ENCODE measurements at places on chromosomes 4 and X.

DNA sequence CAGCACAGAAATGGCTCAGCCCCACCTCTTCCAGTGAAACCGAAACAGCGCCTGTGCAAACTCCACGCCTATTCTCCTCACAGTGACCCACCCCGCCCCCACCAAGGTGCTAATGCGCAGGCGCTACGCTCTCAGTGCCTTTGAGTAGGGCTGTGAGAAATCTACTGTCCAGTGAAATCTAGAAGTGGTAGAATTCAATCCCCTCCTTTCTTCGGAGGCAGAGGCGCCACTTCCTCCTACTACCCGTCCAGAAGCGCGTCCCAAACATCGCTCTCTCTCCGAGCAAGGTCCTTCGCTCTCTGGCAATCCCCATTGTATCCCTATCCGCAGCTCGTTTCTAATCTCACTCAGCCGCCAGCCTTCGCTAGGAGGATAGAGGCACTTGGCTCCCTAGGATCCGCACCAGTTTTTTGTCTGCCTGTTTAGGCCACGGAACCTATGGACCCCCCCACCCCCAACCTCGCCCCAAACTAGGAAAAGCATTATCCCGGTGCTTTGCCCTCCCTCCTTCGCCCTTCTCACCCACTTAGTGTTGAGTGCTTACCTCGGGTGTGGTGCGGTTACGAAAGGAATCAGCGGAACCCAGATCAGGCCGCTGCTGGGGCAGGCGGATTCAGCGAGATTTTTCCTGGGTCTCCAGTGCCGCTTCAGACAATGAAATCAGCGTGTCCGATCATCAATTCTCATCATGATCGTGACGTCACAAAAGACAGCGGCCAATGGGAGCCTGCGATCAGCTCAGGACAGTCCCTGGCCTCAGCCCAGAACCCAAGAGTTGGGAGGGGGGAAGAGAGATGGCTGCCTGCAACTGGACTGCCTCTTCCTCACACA lies at the start of gene HDX:
TSS of gene HDX (minus strand) at position 656 of the 831 bp plus-strand sequence. CDS start 27,056 bp downstream, outside the sequence.
- DNase-seq, result peak; percentile 90

GRCh38 chrX:24464836-24465531 lies at the start of gene PDK3:
TSS of gene PDK3 (plus strand) at chrX:24465286. CDS start at chrX:24465456, 170 bp downstream.
- peak; percentile 92 for DNase-seq

DNA sequence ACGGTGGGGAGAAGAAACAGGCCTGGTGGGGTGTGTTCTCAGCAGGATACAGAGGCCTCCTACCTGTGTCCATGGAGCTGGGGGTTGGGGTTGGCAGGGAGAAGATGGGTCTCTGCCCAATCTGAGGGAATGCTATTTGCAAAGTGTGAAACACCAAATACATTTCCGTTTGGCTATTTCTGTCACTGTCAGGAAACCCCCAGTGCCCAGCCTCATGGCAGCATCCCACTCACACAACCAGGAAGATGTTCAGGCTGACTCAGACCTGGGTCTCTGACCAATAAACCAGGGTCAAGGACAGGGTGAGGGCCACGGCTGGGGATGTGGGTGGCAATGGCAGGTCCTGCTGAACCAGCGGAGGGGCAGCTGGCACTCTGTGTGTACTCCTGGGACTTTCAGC lies 41.3 kb downstream of the BCOR start:
- peak; percentile 52 for DNase-seq

DNA sequence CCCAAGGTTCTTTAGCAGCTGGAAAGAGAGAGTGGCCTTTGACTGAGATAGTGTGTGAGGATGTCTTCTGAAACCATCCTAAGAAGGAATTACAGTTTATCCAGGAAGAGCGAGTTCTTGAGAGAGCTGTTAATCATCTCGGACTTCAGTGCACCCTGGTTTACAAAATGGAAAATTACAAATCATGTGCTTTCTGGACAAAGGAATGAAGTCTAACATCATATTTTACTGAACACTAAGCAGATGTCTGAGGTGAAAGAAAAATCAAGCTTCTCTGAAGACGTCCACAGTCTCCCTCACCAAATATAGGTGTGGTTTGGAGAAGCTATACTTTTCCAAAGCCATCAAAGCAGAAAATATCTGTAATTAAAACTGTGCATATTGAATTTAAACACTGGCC lies 30.8 kb upstream of the CYP2U1 start:
- no peak for DNase-seq

DNA sequence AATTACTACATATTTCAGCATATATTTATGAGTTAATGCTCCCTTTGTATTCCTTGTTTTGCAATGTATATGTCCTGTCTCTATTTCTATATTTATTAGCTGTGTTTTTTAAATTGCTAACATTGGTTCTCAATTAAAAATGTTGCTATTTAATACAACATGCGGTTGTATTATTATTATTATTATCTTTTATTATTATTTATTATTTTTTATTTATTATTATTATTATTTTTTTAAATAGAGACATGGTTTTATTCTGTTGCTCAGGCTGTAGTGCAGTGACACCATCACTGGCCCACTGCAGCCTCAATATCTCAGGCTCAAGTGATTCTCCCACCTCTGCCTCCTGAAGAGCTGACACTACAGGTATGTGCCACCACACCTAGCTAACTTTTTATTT lies 1005.9 kb upstream of the ADGRL3 start:
- no peak for DNase-seq

DNA sequence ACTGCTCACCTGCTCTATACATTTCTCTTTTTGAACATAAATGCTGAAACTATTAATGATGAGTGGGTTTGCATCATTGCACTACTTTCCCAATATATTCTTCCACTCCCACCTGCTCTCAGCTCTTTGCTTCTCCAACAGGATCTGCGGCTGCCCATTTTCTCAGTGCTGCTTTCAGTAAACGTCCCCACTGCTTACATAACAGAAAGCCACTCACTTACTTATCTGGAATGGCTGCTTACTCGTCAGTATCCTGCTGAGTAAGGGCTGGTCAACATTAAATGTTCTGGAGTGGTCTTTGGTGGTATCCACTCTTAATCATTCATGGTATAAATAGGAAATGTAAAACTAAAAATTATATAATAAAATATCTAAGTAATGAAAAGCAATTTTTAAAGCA lies 112.8 kb upstream of the HPF1 start:
- no peak for DNase-seq

DNA sequence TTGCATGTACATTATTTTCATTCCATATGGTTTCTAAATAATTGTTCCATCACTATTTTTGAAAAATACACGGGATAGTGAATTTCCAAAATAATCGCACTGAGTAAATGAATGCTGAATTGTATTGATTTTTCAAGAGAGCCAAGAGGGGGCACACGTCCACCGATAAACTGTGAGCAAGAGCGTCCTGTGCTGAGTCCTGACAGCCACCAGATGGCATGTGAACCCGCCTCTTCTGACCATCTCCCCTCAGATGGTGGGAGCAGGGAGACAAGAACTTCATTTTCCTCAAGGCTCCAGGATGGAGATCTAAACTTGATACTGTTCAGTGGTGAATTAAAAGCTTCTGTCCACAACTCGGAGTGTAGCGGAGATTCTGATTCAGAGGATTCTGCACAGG lies 30.6 kb upstream of the IL9R start:
- peak; percentile 23 for DNase-seq

GRCh38 chr4:101184668-101185067 lies 162.7 kb downstream of the PPP3CA start:
- DNase-seq, result no peak

DNA sequence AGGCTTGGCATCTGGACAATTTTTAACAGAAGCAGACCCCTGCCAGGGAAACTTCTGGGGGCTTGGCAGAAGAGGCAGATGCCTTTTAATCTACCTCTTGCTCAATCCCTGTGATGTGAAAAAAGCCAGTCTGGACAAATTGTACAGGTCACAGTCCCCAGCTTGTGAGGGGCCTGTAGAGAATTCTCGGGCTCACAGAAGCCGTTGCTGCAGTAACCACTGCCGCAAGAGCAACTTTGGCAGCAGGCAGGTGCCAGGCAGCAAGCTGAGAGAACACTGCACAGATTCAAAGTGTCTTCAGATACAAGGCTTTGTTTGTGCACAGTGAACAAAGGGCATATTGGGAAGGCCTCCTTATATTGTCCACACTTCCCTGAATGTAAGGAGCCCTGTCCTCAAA lies 11.7 kb downstream of the GPKOW start:
- no peak for DNase-seq

DNA sequence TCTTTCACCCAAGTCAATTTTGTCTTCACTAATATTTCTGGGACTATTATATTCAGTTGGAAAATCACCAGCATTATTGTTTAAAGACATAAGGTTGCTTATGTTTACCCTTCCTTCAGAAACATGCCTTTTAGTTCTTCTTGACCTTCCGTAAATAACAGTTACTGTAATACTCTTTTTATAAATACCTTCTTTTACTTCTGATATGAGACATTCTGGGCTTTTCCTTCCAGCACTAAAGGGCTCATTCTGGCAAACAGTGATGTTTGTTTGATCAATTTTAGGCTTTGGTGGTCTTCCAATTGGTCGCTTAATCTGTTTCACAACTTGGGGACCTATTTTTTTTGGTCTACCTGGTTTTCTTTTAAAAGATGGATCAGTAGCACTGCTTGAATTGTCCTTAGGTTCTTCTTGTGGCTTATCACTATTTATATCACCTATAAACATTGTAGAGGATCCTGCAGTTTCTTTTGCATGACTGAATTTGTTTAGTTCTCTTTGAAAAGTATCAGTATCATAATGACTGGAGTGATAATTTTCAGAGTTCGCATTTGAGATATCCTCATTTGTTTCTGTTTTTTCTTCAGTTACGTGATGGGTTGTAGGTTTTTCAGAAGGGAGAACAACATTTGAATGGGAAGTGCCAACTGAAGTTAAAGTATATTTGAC lies 64.8 kb downstream of the NCAPG start:
- no peak for DNase-seq

- no peak for DNase-seq
These were observed 62.9 kb upstream of the FMR1 start for GRCh38 chrX:147848543-147849443.

- no peak for DNase-seq
These were observed 294.1 kb downstream of the ARHGAP10 start for GRCh38 chr4:148025981-148026380.

DNA sequence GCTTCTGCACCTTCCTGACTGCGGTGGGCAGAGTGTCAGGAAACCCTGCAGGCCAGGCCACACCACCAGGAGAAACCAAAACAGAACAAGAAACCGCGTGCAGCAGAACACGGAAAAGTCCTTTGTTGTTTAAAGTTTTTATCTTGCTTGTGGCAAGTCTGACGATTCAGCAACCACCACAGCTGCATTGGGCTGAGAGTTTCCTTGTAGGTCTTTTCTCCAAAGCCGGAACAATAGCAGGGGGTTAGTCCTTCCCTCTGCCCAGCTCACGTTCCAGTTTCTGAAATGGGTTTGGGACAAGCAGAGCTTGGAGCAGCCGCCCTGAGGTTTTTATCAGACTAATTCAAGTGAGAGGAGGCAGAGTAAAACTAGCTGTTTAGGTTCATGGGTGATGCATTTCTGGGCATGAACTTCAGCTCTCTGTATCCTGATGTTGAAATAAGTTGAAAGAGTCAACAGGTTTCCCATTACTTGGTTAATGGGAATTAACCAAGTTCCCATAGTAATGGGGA lies 216.9 kb downstream of the PTTG2 start:
- peak; percentile 51 for DNase-seq

- DNase-seq, result peak; percentile 64
These were observed 63.2 kb downstream of the CLDN22 start for GRCh38 chr4:183256756-183257385.

GRCh38 chr4:142778900-142779299 lies 67.2 kb downstream of the INPP4B start:
- no peak for DNase-seq

GRCh38 chr4:39563346-39563847 lies 36.2 kb upstream of the UGDH start:
- no peak for DNase-seq

- peak; percentile 16 for DNase-seq
These were observed 36.1 kb upstream of the OTUD4 start for GRCh38 chr4:145216535-145216934.

DNA sequence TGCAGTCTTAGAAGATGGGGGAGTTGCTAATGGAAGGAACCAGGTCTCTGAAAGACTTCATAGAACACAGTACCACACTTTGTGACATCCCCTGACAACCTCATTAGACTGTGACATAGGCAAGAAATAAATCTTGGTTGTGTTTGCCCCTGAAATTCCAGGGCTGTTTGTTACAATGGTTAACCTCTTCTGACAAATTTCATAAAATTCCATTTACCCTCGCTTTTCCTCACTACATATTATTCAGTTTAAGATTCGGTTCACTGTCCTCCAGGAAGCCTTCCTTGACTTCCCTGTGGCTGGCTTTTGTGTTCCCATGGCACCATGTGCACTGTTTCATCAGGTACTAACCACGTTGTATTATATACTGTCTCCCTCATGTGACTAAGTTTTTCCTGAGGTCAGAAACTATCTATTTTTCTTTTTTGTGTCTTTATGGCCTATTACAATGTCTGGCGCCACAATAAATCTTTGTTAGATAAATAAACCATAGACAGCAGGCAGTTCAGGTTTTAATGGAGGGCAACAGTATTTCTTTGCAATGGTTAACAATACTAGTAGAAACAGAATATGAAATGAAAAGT lies 54.2 kb downstream of the ATXN3L start:
- DNase-seq, result no peak

Measured in suppressor macrophage treated with lipopolysaccharide for 1 hour (primary cell).